ENCODE measurements at places on chromosomes 7 and 10.

DNA sequence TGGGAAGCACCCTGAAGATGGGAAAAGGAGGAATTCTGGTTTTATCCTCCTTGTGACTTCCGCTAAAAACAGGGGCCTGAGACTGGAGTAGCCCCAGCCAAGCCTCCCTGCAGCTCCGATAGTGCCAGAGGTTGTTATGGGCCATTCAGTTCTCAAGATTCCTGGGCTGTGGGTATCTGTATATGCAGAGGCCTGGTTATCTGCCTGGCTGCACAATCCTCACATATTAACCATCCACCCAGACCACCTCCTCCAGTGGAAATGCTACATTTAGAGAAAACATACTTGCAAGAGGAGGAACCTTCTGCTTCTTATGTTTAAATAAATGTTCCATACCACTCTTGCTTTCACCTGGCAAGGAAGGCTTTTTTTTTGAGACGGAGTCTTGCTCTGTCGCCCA lies 34.6 kb downstream of the ARL3 start:
- DNase-seq, result no peak

DNA sequence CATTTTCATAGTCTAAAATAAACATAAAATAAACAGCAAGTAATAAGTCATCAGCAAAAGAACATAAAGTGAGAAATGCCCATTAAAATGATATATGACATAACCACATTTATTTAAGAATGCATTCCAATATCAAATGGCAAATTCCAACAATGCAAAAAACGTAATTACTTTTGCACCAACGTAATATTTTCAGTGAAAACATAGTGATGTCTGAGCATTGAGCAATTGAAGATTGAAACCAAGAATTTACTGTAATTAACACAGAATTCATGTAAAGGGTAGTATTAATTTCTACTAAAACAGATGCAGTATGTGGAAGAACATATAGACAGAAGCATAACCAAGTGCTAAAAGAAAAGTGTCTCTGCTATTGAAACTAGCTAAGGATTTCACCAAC lies 123.0 kb upstream of the TNS3 start:
- DNase-seq, result no peak

GRCh38 chr7:97959046-97959445 lies 30.9 kb downstream of the OCM2 start:
- no peak for DNase-seq

GRCh38 chr7:73769481-73770001 lies 529 bp downstream of the CLDN3 start:
- no peak for DNase-seq

- no peak for DNase-seq
Measured at GRCh38 chr10:67299761-67300160, 373.9 kb downstream of the LRRTM3 start.

GRCh38 chr7:33685981-33686683 lies 219.2 kb upstream of the BMPER start:
- DNase-seq, result no peak

GRCh38 chr7:125661-126060 lies 66.7 kb upstream of the FAM20C start:
- DNase-seq, result no peak

GRCh38 chr7:78033410-78033809 lies 234.8 kb downstream of the PHTF2 start:
- no peak for DNase-seq

GRCh38 chr7:121945480-121946236 lies 72.7 kb downstream of the PTPRZ1 start:
- DNase-seq, result no peak

GRCh38 chr7:73448609-73449008 lies 15.0 kb downstream of the FZD9 start:
- no peak for DNase-seq

All from activated T-cell treated with anti-CD3 and anti-CD28 coated beads, Interleukin-2, amount 50 U/mL, for 48 hours (primary cell).